ENCODE measurements at places on chromosomes 16 and 17.

DNA sequence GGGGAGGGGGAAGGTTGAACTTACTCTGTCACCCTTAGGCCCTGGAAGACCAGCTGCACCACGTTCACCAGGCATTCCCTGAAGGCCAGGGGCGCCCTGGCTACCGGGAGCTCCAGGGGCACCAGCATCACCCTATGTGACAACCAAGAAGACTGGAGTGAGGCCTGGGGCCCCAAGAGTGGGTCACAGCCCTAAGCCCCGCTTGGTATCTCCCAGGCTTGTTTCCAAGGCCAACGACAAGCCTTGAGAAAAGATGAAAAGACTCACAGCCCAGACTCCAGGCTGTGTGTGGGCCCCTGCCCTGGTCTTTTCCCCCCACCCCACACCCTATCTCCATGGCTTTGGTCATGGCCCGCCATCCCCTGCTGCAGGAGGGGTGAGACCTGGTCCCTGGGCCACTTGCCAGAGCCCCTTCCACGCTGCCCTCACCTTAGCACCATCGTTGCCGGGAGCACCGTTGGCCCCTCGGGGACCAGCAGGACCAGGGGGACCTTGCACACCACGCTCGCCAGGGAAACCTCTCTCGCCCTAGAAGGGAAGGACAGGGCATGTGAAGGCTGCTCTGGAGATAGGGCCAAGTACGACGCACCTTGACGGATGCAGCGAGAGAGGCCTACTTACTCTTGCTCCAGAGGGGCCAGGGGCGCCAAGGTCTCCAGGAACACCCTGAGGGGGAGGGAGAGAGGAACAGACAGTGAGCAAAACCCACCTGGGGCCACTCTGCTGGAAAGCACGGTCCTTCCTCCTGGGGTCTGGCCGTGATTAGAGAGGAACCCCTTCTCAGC, 9.9 kb downstream of the COL1A1 start:
- DNase-seq: no peak

- DNase-seq: no peak
These were observed 6.1 kb upstream of the ALDH3A2 start for GRCh38 chr17:19642373-19642893.

- no peak for DNase-seq
These were observed 41.5 kb upstream of the CDH5 start for GRCh38 chr16:66324815-66325515.

GRCh38 chr17:49338883-49339282, 23.2 kb downstream of the ZNF652 start:
- no peak for DNase-seq

GRCh38 chr16:11006656-11007055, 62.3 kb downstream of the CLEC16A start:
- no peak for DNase-seq

DNA sequence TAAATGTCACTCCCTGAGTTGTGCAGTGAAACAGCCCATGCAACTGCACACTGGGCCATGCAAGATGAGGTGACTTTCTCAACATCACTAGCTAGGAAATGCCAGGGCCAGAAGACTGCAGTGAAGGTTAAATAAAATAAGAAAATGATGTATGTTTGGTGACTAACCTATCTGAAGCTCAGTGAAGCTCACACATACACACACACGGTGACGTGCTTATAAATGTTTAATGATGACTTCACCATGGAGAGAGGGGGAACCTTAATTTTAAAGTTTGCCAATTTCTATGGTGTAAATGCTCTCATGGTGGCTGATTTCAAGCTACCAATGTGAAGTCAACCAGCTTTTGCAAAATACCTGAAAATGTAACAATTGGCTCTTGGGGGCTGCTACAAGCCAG, 166.4 kb downstream of the MAF start:
- no peak for DNase-seq

- DNase-seq: no peak
These were observed 126.6 kb downstream of the TMEM132E start for GRCh38 chr17:34706029-34706428.

GRCh38 chr16:72400257-72401083, 228.5 kb upstream of the PMFBP1 start:
- DNase-seq: no peak

Data from activated T-helper 1 cell treated with anti-CD3 and anti-CD28 coated beads, Interleukin-2, amount 50 U/mL, for 16 hours (primary cell).